ENCODE measurements at places on chromosomes 1 and 21.

- DNase-seq, result no peak
Measured at GRCh38 chr1:4062992-4063391, 162.9 kb upstream of the C1orf174 start.

DNA sequence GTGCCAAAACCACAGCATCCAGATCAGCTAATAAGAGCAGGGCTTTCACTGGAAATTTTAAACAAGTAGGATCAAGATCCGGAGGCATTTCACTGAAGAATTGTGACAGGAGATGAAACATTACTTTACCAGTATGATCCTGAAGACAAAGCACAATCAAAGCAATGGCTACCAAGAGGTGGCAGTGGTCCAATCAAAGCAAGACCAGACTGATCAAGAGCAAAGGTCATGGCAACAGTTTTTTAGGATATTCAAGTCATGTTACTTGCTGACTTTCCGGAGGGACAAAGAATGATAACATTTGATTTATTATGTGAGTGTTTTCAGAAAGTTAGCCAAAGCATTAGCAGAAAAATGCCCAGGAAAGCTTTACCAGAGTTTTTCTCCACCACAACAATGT is 8.2 kb downstream of the ZSWIM5 start:
- no peak for DNase-seq

GRCh38 chr1:205676597-205676996 is 3.7 kb downstream of the SLC45A3 start:
- no peak for DNase-seq

DNA sequence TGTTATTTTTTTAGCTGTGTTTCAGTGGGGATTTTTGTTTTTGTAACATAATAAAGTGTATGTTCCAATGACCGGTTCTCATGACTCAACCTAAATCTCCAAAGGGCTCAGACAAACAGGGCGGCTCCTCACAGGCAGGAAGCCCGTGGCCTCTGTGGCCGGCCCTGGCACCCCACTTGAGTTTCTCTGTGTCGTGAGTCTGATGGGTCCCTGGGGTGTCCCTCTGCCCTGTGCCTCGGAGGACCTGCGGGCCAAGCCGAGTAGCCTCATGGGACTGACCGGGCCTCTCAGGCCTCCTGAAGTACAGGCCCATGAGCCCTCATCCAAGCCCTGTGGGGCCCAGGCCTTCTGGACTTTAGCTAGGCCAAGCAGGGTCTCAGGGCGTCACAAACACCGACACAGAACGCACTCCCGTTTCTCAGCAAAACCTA is 16.1 kb upstream of the CCDC27 start:
- no peak for DNase-seq

DNA sequence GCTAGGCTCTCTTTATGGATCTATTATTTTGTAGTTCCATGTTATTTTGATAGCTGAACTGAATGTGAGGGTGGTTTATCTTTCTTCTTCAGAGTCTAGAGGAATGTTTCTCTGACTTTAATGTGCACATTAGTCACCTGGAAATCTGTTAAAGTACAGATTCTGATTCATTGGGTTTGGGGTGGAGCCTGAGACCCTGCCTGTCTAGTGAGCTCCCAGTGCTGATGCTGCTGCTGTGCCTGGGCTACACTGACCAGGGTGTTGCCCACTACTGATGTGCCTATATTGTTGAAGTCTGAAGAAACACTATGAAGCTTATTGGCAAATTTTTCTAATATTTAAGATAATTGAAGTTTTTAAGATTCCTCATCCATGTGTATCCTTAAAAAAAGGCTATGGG is 35.9 kb downstream of the CD46 start:
- no peak for DNase-seq

- no peak for DNase-seq
Measured at GRCh38 chr1:39835110-39835509, 46.4 kb upstream of the BMP8B start.

- no peak for DNase-seq
Measured at GRCh38 chr1:60103186-60103585, 29.6 kb upstream of the C1orf87 start.

DNA sequence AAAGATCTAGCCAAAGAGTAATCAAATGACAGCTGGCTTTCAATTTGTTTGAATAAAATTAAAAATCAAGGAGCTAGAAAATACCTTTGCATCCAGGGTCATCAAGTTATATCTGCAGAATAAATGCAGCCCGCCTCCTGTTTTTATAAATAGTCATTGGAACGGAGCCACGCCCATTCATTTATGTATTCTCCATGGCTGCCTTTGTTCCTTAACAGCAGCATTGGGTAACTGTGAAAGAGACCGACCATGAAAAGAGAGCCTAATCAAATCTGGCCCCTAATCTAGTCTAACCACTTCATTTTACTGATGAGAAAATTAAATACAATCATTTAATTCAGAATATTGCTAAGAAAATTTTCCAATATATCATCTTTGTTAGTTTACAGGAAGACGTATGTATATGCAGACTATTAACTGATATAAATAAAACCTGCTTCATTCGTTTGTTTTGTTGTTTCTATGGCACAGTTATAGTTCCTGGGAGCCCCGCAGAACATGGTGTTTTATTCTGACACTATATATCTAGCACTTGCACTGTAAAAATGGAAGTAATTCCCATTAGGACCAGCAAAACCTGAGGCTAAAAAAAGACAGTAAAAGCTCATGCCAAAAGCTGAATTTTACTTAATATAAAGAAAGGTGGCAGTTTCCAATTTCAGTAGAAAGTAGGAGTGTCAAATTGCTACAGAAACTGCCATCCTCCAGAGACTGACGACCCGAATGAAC is 111.8 kb upstream of the PALMD start:
- no peak for DNase-seq

- DNase-seq, result no peak
Measured at GRCh38 chr1:92662048-92662447, 122.9 kb downstream of the EVI5 start.

DNA sequence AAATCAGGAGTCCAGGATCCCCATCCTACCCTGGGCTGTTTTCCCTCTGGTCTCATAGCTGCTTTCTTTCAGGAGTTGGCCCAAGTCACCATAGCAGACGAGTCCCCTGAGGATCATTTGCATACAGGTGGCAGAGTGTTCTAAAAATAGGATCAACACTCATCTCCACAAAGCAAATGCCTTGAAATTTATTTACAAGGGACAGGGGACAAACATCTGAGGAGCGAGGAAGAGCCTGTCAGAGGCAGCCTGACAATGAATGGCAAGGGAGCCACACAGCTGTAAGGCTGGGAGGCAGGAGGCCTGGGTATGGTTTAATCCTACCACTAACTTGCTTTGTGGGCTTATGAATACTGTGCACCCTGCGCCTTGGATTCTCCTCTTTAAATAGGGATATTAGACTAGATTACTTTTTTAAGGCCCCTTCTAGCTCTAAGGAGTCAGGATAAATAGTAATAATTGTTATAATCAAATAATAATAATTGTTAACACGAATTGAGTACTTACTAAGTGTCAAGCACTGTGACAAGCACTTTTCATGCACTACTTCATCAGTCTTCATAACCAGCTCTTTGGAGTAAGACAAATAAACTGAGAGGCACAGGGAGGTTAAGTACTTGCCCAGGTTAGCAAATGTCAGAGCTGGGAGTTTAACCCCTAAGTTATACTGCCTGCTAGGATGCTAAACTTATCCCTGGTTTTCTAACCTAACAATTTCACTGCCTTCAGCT is 34.5 kb downstream of the RAB3B start:
- DNase-seq, result no peak

- DNase-seq, result no peak
Measured at GRCh38 chr1:48898894-48899293, 122.2 kb upstream of the BEND5 start.

GRCh38 chr21:45974073-45975019 is 7.2 kb upstream of the COL6A1 start:
- DNase-seq, result no peak

DNA sequence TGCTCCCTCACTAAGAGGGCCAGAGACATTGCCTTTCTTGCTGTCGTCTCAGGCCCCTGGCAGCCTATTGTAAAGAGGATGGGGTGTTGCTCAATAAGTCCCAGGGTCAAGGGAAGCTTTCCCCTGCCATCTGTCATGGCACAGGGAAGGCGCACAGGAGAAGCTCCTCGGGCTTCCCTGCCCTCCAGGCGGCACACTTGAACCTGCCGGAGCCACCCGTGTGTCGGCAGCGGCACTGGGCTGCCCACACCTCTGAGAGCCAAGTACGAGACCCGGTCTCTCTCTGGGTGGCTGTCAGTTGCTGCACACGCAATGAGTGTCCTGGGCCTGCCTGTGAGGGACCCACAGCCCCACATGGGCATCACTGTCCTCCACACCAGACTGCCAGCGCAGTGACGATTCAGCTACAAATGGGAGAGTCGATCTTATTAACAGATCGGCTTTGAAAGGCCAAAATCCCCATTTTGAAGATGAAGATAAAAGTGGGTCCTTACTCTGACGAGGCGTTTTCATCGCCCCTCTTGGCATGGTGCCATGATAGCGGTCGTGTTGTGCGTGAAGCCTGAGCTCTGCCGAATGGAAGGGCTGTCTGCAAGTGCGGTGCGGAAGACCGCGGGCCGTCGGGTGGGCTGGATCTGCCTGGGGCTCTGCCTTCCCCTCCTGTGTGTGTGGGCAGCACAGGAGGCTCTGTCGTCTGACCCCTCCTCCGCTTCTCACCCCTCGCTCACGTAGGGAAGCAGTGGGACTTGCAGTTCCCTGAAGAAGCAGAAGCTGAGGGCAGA is 29.2 kb upstream of the PDXK start:
- DNase-seq, result no peak

GRCh38 chr21:42632336-42632751 is 21.1 kb upstream of the PDE9A start:
- DNase-seq, result no peak

- no peak for DNase-seq
Measured at GRCh38 chr1:55585402-55585792, 370.2 kb upstream of the USP24 start.

GRCh38 chr1:67517046-67517445 is 86.8 kb upstream of the SERBP1 start:
- DNase-seq, result no peak

- DNase-seq, result no peak
Measured at GRCh38 chr21:36513430-36513829, 33.5 kb upstream of the CLDN14 start.

DNA sequence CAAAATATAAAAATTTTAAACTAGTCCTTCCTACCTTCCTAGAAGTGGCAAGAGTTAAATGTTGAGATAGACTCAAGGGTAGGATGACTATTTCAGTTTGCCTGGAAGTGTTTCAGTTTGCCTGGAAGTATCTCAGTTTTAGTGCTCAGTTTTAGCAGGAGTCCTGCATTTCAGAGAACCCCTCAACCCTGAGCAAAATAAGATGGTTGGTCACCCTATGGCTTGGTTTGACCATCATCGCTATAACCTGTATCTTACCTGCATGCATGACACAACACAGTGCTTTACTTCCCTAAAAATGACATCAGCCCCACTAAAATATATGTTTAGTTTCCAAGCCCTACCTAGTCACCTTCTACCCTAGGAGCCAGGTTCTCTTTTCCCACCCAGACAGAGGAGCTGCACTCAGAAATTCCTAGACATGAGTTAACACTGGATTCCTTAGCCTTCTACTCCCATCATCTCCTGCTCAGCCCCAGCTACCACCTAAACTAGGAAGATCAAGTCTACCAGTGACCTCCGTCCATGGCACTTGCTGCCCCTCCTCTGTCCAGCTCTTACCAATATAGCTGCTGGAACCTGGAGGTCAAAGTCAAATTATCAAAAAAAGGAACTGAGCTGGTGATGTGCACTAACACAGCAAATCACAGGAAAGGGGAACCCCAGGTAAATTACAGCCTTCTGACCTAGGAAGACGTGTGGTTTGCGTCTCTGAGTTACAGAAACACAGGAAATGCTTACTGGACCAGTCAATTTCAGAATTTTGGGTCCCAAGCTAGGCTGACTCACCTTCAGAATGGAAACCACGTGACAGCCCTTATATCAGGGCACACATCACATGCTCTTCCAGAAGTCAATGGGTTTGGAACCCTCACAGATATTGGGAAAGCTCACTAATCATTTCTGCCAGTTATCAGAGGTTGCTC is 2.2 kb upstream of the G0S2 start:
- DNase-seq, result no peak

DNA sequence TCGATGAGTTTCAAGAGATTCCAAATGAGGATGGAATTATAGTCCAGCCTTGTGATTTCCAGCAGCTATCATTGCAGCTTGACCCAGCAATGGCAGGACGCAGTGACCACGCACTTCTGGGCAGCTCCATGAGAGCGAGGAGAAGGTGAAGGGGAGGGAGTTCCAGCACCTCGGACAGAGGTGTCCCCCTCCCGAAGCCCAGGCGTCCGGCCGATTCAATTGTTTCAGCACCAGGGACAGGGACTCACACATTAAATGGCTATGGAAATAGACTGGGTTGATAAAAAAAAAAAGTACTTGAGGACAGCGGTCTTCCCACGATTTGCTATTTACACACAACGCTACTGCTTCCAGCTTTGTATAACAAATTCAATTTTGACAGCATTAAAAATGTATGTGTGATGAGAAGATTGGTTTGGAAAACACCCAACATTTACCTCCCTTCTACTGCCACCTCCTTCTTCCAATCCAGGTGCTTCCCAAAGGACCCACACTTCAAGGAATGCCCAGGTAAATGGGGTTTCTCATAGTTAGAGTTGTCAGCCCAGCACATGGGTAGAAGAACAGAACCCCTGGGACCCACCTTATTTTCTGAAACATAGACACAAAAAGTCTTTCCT is 71.8 kb downstream of the DISP3 start:
- DNase-seq, result no peak

DNA sequence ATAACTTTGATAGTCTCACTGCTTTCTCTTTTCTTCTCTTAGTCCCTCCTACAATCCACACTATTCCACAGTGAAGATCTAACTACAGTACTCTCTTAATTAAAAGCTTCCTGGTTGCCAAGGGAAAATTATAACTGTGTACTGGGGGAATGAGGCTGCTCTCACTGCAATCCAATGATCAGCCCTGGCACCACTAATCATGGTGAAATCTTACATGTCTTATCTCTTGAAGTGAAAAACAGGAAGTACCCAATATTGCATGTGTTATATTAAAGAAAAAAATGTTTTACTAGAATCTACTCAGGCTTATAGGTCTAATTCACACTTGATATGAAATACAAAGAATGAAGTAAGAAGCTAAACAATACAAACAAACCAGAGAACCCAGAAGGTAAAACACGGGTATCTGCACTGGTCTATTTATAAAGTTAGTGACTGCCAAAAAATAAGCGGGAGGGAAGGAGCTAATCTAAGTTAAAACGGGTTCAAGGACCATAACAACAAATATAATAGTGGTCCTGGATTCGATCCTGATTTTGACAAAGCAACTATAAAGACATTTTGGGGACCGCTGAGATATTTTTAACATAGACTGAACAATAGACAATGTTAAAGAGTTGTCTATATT is 57.5 kb downstream of the RGS2 start:
- no peak for DNase-seq

All from NCI-H446 (cell line).